Activated T-helper 1 cell treated with anti-CD3 and anti-CD28 coated beads, Interleukin-2, amount 50 U/mL, for 16 hours (primary cell): ENCODE measurements at places on chromosomes 12 and 14.

- DNase-seq, result no peak
Observed at GRCh38 chr12:61355105-61355504, 905.1 kb upstream of the USP15 start.

DNA sequence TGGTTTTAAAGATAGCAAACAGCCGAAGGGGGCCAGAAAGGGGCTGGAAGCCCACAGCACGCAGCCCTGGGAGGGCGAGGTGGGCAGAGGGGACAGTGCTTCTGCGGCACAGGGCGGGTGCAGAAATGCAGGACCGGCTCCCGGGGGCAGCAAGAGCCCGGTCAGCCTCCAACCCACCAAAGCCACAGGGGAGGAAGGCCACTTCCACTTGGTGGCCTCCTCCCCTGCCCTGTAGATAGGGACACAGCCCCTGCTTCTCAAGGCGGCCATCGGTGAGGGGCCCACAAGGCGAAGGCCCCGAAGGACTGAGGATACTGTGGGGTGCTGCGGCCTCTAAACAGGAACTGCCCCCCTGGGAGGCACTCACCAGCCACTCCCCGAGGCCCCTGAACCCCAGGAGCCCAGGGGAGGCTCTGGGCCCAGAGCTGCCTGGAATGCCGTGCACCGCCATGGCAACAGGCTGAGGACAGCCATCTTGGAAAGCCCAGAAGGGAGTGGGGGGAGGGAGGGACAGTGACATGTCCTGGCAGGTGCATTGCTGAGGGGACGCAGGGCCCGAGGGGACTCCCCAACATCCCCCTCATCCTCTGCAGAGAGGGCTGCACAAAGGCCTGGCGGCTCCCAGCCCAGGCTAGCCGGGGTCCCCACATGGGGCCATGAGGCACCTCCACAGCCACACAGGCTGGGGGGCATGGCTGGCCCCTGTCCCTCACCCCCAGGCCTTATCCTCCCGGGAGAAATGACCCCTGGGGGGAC, 114.7 kb downstream of the NCOR2 start:
- no peak for DNase-seq

GRCh38 chr12:99978152-99978551, 6.6 kb downstream of the ANKS1B start:
- DNase-seq, result no peak

GRCh38 chr12:24997970-24998582, 49.2 kb upstream of the BCAT1 start:
- DNase-seq, result no peak

DNA sequence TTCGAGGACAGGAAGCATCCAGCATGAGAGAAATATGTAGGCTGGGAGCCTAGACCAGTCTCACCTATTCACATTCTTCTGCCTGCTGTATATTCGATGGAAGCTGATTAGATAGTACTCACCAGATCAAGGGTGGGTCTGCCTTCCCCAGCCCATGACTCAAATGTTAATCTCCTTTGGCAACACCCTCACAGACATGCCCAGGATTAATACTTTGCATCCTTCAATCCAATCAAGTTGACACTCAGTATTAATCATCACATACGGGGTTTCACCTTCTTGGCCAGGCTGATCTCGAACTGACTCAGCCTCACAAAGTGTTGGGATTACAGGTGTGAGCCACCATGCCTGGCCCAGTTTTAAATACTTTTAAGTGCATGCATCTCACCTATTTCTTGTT, 30.5 kb upstream of the SLC10A1 start:
- no peak for DNase-seq

GRCh38 chr14:78701246-78701645, 531.1 kb downstream of the NRXN3 start:
- DNase-seq, result no peak

DNA sequence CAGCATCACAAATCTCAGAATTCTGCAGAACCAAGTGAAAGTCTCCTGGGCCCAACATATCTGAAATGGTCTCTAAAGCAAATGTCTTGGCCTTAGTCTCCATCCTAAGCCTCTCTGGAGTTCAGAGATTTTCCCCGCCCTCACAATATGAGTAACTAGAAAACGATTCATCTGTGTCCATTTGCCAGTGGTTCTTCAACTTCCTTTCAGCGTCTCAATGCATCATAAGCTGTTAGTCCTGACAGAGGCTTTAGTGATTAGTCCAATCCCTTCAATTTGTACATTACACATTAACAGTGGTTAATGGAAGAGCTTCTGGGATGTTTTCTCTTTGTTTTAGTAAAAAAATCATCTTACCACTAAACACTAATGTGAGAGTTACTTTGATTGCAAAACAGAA, 17.4 kb downstream of the NPC2 start:
- no peak for DNase-seq

- DNase-seq, result no peak
Observed at GRCh38 chr12:116539905-116540482, 19.2 kb upstream of the MAP1LC3B2 start.

- DNase-seq, result no peak
Observed at GRCh38 chr14:56482310-56482911, 97.2 kb upstream of the TMEM260 start.

DNA sequence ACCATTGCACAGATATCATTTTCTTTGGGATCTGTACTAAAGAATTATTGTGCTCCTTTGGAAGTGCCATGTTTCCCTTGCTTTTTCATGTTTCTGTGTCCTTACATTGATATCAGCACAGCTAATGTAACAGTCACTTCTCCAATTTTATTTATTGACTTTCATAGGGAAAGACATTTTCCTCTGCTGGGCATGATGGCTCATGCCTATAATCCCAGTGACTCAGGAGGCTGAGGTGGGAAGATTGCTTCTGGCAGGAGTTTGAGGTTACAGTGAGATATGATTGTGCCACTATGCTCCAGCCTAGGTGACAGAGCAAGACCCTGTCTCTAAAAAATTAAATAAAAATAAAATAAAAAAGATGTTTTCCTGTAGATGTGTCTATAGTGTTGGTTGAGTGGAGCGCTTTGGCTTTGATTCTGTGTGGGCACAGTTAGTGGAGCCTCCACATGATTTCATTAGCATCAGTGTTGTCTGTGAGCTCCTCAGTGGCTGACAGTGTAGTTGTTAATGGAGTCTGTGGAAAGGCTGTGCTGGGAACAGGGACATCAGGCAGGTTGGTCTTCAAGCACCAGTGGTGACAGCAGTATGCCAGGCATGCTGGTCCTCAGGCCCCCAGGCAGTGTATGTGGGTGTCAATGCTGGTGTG, 7.4 kb downstream of the OAS2 start:
- DNase-seq, result no peak

DNA sequence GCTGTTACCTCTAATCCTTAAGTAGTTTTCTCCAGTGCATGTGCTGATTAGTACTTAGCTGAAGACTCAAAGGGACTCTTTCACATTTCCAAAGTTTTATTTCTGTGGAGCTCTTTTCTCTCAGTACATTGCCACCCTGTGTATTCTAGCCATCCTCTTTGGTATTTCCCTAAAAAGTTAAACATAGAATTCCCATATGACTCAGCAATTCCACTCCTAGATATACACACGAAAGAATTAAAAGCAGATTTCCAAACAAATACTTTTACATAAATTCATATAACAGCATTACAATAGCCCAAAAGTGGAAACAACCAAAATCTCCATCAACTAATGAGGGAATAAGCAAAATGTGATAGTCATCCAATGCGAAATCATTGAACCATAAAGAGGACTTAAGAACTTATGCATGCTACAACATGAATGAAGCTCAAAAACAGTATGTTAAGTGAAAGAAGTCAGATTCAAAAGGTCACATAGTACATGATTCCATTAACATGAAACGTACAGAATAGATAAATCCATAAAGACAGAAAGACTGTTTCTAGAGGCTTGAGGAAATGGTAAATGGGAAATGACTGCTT, 9.0 kb upstream of the NOVA1 start:
- DNase-seq, result no peak
